ENCODE measurements at places on chromosomes 1 and 21. TPM values are rescaled to one million over a fixed set of nuclear protein-coding genes. Genes with fewer than 3 reads are reported as not detected.

- DNase-seq, result no peak
Observed at GRCh38 chr1:32743380-32744070, 41.0 kb upstream of the SYNC start.

DNA sequence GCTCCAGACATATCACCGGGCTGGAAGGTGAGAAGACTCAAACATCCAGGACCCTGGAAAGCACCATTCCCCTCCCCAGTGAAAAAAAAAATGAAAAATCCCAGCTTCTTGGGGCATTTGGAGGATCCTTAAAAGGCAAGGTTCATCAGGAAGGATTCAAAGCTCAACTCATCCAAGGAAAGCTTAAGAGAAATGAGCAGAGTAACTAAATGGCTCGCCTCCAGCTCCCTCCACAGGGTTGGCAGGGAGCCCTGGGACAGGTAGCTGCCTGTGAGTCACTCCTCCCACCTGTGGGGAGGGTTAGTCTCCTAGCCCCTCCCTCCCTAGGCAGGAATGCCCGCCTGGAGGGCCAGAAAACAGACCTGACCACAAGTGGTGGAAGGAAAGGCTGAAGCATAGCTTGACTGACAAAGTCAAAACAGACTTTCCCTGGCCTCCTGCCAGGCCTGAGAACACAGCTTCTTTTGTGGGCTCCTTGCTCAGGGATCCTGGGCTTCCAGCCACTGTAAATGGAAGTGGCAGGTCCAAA, 712 bp upstream of the LAMB3 start:
- DNase-seq, result no peak

DNA sequence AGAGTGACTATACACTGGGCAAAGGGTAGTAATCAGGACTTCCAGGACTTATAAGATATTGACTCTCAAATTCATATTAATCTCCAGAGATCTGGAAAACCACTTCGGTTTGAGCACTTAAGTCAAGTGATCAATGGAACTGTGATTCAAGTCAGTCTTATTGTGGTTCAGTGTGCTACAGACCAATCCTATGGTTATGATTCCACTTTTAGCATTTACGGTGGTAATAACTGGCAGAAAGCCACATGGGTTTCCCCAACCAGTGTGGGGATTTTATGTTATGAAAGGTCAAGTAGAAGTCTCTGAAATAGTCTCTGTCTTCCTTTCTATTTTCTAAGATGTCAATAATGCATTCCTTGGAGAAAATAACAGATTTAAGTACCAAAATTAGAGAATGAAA, 151.3 kb upstream of the NEGR1 start:
- DNase-seq, result no peak

DNA sequence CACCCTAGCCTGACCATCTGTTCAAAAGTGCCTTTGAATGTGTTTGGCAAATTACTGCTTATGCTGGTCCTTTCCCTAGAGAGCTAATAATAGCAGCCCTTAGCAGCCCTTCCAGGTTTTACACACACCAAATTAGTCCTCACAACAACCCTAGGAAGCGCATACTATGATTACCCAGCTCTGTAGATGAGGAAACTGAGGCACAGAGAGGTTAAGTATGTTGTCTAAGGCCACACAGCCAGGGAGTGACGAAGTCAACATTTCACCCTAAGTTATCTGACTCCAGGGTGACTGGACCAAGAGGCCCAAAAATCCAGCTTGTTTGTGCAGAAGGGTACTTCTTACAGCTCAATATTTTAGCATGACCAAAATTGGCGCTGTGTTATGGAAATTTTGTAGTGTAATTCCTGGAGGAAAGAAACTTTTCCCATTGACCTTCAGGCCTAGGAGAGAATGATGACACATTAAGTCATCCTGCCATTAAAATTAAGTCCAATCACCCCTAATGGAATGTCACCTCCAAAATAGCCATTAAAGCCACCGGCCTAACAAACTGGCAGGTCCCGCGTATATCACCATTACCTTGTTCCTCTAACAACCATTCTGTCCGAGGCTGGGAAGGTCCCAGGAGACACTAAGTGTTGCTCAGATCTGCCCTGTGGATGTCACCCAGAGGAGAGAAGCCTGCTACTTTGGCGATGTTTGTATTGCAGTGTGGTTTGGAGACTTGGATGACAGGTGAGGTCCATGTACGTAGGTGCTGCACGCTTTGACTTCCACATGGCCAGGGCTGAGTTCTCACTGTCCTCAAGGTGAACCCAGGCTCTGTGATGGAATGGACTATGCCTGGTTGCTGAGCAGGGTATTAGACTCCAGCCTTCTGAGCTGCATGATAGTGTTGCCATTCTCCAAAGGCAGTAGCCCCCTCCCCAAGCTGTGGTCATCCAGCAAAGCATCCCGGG, 258.3 kb downstream of the TOMM20 start:
- no peak for DNase-seq

The SESN2 gene
- 21.7 TPM for polyA plus RNA-seq
